ENCODE measurements at places on chromosomes 1 and 21.

DNA sequence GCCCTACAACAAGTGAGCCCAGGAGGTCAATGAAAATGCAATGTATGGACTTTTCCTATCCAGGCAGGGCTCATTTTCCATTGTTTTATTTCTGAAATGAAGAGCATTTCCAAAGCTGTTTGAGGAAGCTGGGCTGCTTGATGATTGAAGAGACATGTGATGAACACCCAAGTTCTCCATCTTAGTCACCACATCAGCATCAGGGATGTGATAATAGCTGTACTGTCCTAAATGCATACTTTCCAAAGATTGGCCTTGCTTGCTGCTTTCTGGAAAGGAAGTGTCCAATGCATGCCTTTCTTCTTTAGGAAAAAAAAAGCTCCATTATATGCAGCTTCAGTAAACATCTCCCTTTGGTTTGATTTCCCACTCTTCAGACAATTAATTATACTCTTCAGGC is 425.9 kb upstream of the RUNX1 start:
- H3K4me3 ChIP-seq = no peak overlapping the region
- no peak overlapping the region for H3K27ac ChIP-seq
- H3K4me1 ChIP-seq = no peaks in the 10 kb centered on the region
- peaks cover 26% of the 10 kb centered on the region for H3K27me3 ChIP-seq

DNA sequence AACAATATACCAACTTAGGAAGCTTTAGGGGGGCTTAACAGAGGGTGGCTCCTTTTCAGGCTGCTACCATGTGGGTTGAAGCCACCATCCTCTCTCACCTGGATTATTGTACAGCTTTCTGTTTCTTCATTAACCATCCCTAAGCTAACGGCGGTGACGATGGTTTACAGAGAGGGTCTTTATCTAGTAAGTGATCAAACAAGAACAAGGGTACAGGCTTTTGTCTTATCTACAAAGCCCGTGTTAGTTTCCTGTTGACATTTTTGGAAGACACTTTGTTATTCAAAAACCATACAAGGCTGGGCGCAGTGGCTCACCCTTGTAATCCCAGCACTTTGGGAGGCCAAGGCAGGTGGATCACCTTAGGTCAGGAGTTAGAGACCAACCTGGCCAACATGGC is 20.4 kb downstream of the SLC25A33 start:
- no peaks in the 10 kb centered on the region for H3K4me1 ChIP-seq
- H3K27ac ChIP-seq = no peak overlapping the region
- peaks cover 42% of the 10 kb centered on the region for H3K36me3 ChIP-seq
- no peak overlapping the region for H3K4me3 ChIP-seq
- no peak for DNase-seq

DNA sequence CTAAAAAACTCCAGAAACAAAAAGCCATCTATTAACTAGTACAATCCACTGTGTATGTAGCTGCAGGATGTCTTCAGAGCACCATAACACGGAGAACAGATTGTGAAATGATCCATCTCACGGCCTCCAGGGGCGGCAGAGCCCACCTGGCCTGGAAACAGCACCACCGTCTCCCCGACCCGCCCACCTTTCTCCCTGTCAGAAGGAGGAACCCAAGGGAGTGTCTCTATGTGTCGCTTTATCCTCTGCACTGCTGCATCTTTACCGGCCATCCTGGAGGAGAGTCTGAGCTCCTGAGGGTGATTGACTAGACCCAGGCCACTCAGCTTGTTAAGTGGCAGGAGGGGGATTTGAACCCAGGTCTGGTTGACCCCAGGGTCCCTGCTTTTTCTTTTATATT is 405.0 kb downstream of the MATN1 start:
- H3K4me3 ChIP-seq = no peak overlapping the region
- DNase-seq = no peak
- H3K27me3 ChIP-seq = peaks cover 93% of the 10 kb centered on the region
- no peaks in the 10 kb centered on the region for H3K36me3 ChIP-seq
- no peak overlapping the region for H3K27ac ChIP-seq

DNA sequence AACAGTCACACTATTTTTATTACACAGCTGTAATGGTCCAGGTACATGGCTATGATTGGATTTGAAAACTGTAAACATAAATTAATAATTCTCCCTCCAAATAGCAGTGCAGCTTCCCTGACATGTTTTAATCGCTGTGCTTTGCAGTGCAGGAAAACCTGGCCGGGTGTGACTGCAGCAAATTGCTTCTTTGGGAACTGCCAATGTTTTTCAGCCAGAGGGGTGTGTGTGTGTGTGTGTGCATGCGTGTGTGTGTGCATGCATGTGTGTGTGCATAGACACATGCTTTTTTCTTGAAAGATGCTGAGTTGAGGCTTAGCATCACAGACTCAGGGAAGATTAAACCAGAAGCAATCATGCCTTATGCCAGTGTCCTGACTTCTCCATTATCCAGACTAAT is 231.2 kb downstream of the PRDM2 start:
- no peaks in the 10 kb centered on the region for H3K36me3 ChIP-seq
- H3K27me3 ChIP-seq = peaks cover 21% of the 10 kb centered on the region
- no peak overlapping the region for H3K4me3 ChIP-seq
- no peak for DNase-seq
- no peak overlapping the region for H3K27ac ChIP-seq
- H3K4me1 ChIP-seq = no peaks in the 10 kb centered on the region

GRCh38 chr1:161989108-161989507 is 34.6 kb downstream of the OLFML2B start:
- no peak overlapping the region for H3K27ac ChIP-seq
- H3K27me3 ChIP-seq = peaks cover 69% of the 10 kb centered on the region
- no peak for DNase-seq
- H3K4me3 ChIP-seq = no peak overlapping the region

DNA sequence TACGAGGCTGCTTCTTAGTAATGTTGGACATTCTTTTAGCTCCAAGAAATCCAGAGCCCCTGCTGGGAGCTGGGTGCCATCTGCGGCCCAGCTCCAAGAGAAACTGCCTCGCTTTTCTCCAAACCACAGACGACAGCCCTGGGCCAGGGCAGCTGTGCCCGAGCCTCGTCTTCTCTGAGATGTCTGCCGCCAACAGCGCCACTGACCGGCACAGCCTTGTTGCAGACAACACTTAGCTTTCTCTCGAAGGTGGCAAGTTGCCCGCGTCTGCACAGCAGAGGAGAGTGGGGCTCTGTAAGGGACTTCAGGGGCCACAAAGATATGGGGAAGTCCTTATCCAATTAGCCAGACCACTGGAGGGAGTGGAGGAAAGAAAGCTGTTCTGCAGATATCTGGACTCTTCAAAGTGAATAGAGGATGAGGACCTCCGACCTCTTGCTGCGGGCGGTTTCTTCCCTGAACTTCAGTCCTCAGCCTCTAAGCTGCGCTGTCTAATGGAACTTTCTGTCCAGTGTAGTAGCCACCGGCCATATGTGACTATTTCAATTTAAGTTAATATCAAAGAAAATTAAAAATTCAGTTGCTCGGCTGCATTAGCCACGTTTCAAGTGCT is 63.9 kb upstream of the DISP3 start:
- no peaks in the 10 kb centered on the region for H3K4me1 ChIP-seq
- H3K4me3 ChIP-seq = no peak overlapping the region
- no peak for DNase-seq
- peaks cover 47% of the 10 kb centered on the region for H3K27me3 ChIP-seq
- no peaks in the 10 kb centered on the region for H3K36me3 ChIP-seq

GRCh38 chr1:103459346-103459745 is 66.2 kb upstream of the RNPC3 start:
- peaks cover 3% of the 10 kb centered on the region for H3K36me3 ChIP-seq
- no peak overlapping the region for H3K4me3 ChIP-seq
- H3K27me3 ChIP-seq = no peaks in the 10 kb centered on the region
- DNase-seq = no peak

All from effector memory CD8-positive, alpha-beta T cell (primary cell).